ENCODE measurements at places on chromosomes 11 and 22. TPM values are rescaled to one million over a fixed set of nuclear protein-coding genes. Genes with fewer than 3 reads are reported as not detected.
A peak's percentile ranks its signal among the peaks of the same experiment; 100 is the strongest.

DNA sequence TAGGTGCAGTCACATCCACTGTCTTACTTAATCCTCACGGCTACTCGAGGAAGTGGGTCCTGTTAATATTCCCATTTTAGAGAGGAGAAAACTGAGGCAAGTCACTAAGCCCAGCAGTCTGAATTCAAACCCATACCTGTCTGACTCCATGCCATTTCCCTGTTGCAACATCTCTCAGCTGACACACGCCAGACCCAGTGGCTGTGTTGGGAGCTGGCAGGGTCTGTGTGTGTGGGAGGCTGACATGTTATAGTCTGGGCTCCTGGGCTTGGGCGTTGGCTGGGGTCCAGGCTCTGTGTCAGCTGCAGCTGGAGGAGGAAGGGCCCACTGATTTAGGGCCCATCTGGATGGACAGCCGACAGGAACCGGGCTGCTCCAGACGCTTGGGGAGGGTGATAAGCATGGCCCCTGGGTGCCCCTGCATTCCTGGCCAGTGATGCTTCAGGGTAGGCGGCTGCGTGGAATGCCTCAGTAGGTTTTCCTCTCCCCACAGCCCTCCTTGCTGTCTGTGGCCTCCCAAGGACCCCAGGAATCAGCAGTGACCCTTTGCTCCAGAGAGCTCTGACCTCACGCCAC, 562.5 kb downstream of the MN1 start:
- peak; percentile 94 for DNase-seq

GRCh38 chr11:121793916-121794315, 322.1 kb downstream of the BLID start:
- no peak for DNase-seq

The LARGE2 gene
- 1.2 TPM for total RNA-seq

The MN1 gene
- total RNA-seq = 0.17 TPM

GRCh38 chr11:130897262-130898182, 18.8 kb downstream of the SNX19 start:
- DNase-seq = peak; percentile 85

The PATE2 gene
- not detected for total RNA-seq

DNA sequence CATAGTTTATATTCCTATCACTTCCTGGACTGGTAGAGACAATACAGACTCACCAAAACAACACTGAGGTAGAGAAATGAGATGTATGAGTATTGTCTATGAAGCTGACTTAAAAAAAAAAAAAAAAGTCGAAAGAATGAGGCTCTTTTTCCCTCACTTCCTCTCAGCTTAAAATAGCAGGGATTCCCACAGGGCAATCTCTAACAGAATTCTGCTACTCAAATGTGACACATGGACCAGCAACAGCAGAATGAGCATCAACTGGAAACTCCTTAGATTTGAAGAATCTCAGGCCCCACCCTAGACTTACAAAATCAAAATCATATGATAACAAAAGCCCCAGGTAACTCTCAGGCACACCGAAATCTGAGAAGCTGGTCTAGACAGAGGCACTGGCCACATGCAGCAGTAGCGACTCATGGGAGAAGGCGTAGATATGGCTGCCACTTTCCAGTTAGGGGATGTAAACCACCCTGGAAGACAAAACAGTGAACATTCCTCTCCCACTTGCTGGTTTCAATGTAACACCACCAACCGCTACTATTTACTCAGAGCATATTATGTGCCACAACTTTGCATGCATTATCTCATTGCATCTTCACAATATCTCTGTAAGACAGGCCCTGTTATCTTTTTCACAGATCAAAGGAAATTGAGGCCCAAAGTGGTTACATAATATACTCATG, 128.0 kb downstream of the RBFOX2 start:
- DNase-seq = no peak

- DNase-seq = no peak
These were observed 1.2 kb downstream of the NDUFC2 start for GRCh38 chr11:78078218-78079167.

DNA sequence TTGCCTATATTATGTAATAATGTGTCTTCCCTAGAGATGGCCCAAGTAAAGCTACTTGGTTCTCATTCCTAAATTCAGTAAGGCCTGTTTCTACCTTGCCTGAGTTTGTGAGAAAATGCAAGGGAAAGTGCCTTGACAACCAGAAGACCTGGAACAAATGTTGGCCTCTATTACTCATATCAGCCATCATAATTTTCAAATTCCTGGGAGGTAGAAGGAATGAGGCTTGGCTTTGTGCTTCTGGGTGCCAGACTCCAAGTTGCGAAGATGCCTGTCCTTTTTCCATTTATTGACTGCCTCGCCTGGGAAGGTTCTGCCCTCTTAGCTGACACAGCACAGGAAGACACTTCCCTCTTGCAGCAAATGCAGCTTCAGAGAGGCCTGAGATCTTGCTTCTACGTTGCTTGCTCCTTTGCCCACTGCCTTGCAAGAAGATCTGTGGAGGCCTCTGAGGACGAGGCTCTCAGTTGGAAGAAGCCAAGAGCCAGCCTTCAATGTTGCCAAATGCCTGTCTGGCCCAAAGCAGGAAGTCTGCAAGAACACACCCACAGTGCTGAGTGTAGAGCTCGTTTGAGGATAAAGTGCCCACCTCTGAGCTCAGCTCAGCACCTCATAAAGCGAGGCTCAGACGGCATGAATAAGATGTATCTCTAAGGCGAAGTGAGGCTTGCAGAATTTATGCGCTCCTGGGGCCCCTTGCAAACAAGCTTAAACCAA, 120.1 kb downstream of the GALNT18 start:
- peak; percentile 36 for DNase-seq

GRCh38 chr11:63765688-63766241, 2.8 kb downstream of the ZFTA start:
- no peak for DNase-seq

- peak; percentile 30 for DNase-seq
These were observed 638 bp downstream of the NRGN start for GRCh38 chr11:124740277-124740882.

- DNase-seq = no peak
These were observed 4.6 kb downstream of the SLC29A2 start for GRCh38 chr11:66366844-66367477.

GRCh38 chr11:15342163-15342562, 227.4 kb downstream of the INSC start:
- DNase-seq = peak; percentile 22

All from renal cortical epithelial cell (primary cell).